Activated CD8-positive, alpha-beta memory T cell treated with anti-CD3 and anti-CD28 coated beads, Interleukin-2, amount 50 U/mL, for 4 hours (primary cell): ENCODE measurements at places on chromosomes 3 and 15.

GRCh38 chr3:171432548-171432947, 27.7 kb downstream of the TNIK start:
- DNase-seq = no peak

DNA sequence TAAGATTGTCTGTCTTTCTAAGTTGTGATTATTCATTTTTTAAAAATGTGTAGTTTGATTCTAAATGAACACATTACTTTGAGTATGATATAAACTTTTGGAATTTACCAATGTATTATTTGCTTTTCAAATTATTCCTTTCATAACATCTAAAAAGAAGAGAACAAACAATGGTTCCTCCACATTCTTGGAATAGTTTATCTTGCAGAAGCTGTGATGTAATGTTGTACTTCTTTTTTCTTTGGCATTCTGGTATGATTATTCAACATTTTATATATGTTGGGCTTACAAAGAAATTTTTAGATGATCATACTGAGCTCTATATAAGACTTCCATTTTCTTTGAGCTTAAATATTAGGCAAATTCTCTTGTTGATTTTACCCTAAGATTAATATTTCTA, 419.2 kb downstream of the DIPK2A start:
- DNase-seq = no peak

DNA sequence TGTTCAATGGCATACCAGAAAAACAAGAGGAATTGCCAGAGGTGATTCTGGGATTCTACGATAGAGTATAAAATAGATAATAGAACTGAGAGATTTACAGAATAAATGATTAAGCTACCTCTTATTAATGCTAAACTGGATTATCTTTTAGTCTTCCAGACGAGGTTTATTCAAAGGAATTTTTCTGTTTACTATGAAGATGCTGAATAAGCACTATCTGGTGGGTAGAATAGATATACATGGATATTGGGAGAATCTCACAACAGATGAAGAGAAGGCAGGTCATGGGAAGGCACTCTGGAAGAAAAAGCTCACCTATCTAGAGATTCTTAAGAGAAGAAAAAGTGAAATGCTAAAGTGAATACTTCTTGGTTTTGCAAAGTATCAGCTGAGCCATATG, 11.2 kb downstream of the CIP2A start:
- no peak for DNase-seq

GRCh38 chr3:40580494-40581091, 55.8 kb downstream of the ZNF621 start:
- DNase-seq = peak; percentile 57

- DNase-seq = no peak
Measured at GRCh38 chr15:37217567-37217966, 117.2 kb upstream of the MEIS2 start.

DNA sequence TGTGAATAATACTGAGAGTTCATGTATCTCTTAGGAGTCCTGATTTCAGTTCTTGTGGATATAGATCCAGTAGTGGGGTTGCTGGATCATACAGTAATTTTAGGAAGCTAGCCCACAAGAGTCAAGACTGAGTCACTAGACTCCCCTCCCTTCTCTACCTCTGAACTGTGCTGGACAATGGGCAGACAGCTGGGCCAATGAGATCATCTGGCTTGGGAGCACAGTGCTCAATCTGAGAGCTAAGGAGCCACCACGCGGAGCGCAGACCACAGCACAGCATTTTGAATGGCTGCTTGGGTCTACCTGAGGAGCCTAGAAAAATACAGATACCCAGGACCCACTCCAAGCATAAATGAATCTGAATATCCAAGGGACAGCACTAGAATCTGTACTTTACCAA, 32.5 kb downstream of the WNT5A start:
- no peak for DNase-seq

GRCh38 chr3:37183375-37183831, 9.0 kb upstream of the LRRFIP2 start:
- DNase-seq = no peak

DNA sequence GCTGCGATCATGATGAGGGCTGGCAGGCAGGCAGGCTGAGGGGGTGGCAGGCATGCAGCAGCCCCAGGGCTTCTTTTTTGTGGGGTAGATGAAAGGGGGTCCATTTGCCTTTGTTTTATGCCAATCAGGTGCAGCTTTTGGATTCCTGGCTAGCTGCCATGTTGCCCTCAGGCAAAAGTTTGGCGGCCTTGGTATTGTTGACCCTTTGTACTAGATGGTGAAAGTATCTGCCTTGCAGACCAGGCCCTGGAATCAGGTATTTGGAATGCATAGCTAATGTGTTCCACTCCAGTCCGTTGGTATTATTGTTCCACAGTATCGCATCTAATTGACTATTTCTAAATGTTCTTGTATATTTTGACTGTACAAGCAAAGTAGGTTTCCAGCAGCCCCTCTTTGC, 35.0 kb downstream of the EEFSEC start:
- no peak for DNase-seq
